Fibroblast of the aortic adventitia (primary cell): ENCODE measurements at places on chromosomes 6 and 20. TPM values are rescaled to one million over a fixed set of nuclear protein-coding genes. Genes with fewer than 3 reads are reported as not detected.

- DNase-seq: peak; percentile 90
These were observed 135.0 kb upstream of the MAN1A1 start for GRCh38 chr6:119484598-119484997.

- DNase-seq: no peak
These were observed 22.4 kb downstream of the TAF4 start for GRCh38 chr20:62043131-62043914.

- no peak for DNase-seq
These were observed 15.0 kb downstream of the PPP1R10 start for GRCh38 chr6:30601815-30602641.

DNA sequence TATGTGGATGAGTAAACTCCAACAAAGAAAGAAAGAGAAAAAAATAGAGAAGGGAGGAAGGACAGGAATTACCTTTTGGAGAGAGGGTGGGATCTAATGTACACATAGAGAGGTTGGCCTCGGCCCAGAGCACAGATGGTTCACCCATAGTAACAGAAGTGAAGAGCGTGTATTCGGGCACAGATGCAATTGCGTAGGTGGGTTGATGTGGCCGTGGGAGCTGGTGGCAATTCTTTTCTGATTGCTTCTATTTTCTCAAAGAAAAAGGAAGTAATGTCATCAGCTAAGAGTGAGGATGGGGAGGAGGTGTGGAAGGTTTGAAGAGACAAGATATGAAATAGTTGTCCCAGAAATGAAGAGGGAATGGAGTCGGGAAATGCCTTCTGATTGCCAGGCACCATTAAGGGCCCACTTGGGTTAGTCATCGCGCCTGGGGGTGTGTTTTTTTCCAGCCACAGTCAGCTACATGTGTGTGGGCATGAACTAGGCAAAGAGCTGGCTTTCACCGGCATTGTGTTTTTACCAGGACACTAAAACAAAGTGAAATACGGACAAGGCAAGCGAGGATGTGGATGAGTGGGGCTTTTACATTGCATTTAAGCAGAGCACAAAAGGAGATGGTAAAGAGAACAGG lies 158.7 kb downstream of the SYNE1 start:
- no peak for DNase-seq

DNA sequence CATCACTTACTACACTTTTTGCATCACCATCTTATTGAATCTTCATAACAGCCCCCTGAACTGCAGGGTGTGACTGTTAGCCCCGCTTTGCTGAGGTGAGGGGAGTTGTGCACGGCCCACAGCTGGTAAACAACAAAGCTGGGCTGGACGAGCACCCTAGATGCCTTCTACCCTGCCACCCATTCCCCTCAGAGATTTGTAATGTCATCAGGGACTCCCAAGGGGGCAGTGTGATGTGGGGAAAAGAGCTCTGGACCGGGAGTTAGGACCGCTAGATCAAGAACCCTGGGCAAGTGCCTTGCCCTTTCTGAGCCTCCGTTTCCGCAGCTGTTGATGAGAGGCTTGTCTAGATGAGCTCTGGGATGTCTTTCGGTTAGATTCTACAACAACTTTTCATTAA lies 20.9 kb downstream of the PKIG start:
- no peak for DNase-seq

DNA sequence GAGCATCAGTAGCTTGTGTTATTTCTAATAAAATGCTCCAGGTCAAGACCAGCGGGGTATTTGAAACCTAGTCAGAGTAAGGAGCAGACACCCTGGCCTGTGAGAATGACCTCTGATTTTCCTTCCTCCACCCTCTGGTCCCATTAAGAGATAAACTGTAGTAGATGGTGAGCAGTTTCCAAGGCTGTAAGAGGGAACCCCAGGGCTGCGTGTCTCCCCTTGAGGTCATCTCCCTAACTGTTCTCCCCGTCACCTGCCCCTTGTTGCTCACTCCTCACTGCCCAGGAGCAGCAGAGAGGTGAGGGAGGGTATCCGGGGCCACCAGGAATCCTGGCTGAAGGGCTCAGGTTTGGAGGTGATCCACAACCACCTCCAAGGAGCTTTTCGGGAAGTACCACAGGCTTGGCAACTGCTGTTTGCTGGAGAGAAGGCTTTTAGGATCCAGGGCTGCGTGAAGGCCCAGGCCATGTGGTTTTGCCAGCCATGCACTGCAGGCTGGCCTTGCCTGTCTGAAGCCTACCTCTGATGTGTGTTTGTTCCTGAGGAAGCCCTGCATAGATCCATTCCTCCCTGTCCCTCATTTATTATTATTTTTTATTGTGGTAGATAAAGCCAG lies 62.5 kb downstream of the RREB1 start:
- no peak for DNase-seq

DNA sequence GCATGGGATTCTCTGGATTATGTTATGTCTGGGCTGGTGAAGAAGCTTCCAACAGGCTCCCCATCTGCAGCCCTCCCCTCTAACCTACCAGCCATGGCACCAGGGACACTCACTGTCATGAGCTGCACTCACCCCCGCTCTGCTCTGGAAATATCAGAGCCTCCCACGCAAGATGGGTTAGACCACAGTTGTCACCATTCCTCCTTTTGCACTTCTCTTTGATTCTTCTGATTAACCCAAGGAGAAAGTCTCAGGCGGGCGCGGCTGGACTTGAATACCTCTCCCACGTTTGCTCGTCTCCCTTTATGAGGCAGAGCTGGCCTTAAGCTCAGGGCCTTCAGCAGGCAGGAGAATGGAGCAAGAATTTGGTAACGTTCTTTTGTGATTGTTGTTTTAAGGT lies 128.1 kb downstream of the CEBPB start:
- no peak for DNase-seq

GRCh38 chr6:45445749-45446549 lies 68.2 kb upstream of the SUPT3H start:
- peak; percentile 99 for DNase-seq

DNA sequence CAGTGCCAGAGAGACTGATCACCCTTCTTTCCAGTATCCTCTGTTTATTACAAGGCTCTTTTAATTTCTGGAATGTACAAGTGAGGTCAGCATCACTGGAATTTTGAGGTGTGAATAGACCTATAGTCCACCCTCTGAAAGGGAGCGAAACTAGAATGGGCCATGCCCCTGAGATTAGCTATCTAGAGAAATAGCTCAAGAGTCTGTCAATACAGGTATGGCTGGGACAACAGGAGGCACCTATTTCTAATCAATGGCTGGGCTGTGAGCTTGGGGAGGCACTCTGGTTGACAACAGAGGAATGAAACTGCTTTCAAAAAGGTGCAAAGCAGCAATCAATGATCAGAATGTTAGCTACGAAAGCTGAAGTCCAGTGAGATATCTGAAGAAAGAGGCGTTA lies 17.3 kb upstream of the CITED2 start:
- DNase-seq: no peak

- DNase-seq: no peak
These were observed 5.4 kb upstream of the VSX1 start for GRCh38 chr20:25087186-25087929.

DNA sequence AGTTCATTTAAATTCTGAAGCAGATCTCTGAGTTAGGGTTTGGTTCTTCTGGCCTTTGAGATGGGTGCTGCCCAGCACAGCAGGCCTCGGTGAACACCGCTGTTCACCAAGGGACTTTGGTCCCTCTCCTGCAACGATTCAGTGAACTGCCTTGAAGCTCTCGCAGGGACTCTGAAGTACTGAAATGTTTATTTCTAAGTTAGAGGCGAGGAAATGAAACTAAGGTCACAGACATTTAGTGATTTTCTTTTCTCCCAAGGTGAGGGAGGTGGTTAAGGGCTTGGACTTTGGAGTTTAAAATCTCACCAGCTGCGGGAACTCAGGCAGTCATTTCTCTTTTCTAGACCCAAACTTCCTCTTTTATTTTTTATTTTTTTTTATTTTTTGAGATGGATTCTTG lies 26.2 kb downstream of the E2F3 start:
- no peak for DNase-seq

DNA sequence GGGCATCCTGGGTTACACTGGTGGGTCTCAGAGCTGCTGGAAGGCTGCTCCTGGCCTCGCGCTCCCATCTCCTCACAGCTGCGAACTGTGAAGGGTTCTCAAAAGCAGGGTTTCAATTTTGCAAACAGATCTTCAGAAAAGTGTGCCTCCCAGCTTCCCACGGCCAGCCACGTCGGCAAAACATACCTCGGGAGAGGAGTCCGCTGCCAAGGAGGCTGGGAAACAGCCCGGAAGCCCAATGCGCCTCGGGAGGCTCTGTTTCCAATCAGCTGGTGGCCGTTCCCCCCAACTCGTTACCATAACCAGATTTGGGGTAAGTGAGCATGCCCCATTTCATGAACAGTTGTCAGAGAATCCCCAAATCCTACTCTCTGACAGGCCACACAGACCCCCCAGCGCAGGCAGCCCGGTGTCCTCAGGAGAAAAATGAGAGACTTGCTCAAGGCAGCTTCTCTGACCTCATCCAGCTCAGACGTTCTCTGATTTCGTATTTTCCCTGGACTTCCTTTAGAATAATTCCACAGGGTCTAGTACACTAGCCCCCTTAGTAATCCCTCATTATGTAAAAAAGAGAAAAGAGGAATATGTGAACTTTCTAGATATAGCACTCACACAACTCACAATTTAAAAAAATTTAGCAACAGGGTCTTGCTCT lies 98.4 kb downstream of the SNX5 start:
- DNase-seq: peak; percentile 55

GRCh38 chr6:46476301-46476700 lies 14.9 kb downstream of the RCAN2 start:
- DNase-seq: peak; percentile 24

GRCh38 chr20:35297155-35297554 lies 4.9 kb upstream of the FAM83C start:
- no peak for DNase-seq

- DNase-seq: no peak
These were observed 51.1 kb downstream of the PPP1R16B start for GRCh38 chr20:38856570-38856969.

- DNase-seq: no peak
These were observed 1.5 kb upstream of the TNXB start for GRCh38 chr6:32110632-32111031.

DNA sequence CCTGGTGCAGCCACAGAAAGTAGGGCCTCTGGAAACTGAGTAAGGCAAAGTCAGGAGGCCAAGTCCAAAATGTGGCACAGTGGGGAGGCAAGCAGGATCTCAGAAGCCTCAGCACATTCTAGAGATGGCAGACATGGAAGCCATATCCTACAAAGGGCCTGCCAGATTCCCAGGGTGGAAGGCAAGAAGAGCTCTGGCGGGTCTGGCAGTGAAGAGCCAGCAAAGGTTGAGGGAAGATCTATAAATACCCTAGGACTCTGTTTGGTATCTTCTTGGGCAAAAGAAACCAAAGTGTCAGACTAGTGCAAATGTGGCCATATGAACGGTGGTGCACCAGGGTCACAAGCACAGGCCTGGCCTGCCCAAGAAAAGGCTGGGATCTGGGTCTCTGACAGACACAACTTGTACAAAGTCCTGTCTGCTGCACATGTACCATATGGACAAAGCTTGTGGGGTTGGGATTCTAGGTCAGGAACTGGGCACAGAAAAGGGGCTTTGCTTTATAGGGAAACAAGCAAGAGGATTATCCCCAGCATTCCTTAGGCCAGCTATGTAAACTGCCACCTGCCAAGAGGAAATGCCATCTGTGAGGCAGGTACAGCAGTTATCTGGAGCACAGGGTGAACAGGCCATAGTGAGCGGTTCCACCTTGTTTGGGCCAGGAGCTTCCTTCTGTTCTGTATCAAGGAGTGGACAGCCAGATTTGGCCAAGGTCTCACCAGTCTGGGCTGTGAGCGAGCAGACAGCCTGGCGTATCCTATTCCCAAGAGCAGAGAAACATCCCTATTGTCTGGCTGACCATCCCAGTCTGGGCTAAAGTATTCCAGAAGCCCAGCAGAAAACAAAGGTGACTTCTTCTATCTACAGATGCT lies 36.3 kb upstream of the SLC4A11 start:
- DNase-seq: no peak

DNA sequence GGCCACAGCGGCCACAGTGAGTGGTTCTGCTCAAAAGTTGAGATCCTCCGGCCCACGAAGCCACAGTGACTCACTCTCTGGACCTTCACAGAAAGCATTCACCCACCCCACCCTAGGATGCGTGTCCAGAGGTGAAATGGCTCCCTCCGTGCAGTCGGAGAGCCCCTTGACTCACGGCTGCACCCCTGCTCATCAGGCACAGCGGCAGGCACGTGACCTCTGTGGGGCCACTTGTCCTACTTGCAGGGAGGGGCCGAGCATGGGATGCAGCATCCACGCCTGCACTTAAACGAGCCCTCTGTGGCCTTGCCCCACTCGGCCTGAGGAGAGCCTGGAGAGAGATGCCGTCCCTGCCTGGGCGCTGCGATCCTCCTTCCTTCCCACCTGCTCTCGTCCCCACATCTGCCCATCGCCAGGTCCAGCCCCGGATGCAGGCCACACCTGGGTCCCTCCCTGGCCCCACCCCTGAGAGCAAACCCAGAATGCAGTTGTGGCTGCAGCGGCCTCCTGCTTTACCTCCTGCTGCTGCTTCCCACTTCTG lies 28.7 kb downstream of the NTSR1 start:
- no peak for DNase-seq

DNA sequence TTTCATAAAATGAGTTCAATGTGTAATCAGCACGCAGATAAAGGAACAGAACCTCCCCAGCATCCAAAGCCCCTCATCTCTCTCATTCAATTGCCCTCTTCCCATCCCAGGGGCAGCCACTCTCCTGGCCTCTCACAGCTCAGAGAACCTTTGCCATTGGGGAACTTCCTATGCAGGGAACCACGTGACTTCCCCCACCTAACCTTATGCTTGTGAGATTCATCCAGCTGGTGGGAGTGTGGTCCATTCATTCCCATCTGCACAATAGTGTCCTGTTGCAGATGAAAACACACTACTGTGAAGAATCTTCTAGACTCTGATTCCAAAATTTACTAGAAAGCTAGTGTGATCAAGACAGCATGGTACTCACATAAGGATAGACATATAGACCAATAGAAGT lies 299.3 kb downstream of the CDH4 start:
- no peak for DNase-seq

MCCD1 gene
- total RNA-seq: not detected in 2 replicates

GDAP1L1 gene
- 0.18 and 0.90 TPM in 2 replicates for total RNA-seq

METTL24 gene
- total RNA-seq: 0.09 and 0.16 TPM in 2 replicates

GLP1R gene
- total RNA-seq: not detected in 2 replicates

HLA-DQA1 gene
- not detected in 2 replicates for total RNA-seq

SIRPA gene
- 12.2 and 18.3 TPM in 2 replicates for total RNA-seq

CNPY3 gene
- total RNA-seq: 23.2 and 45.6 TPM in 2 replicates

PLN gene
- 0.27 and 0.98 TPM in 2 replicates for total RNA-seq

EPB41L2 gene
- total RNA-seq: 117 and 130 TPM in 2 replicates

KIFC1 gene
- 49.3 TPM in 1 of 2 replicates, not detected in the other for total RNA-seq

PROKR2 gene
- not detected in 2 replicates for total RNA-seq

TRDN gene
- under 0.01 TPM in 1 of 2 replicates, not detected in the other for total RNA-seq
